ENCODE measurements at places on chromosomes 7 and 10.

DNA sequence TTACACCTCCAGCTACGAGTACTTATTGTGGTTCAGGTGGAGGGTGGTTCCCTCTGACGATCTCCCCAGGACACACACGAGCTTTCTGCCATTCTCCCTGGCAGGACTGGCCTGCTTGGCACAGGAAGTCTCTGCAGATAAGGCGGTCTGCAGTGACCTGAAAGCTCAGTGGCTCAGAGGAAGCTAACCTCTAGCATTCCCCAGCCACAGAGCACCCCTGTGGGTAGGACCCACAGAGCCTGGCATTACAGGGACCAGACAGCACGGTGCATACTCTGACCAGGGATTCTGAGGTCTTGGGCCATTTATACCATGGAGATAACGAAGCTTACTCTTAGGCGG is 1.9 kb upstream of the GPR146 start:
- no peak for DNase-seq

DNA sequence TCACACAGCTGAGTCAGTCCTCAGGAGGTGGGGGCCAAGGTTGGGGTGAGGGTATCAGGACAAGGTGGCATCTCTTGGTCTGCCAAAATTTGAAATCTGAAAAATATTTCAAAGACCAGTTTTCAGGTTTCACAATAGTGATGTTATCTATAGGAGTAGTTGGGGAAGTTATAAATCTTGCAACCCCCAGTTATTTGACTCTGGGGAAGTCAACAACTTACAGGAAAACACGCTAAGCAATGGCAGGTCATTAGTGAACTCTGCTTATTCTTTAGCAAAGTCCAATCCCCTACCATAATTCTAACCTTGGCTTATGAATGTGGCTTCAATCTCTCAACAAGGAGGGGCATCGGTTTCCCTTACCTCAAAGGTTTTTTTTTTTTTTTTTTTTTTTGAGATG is 94.9 kb downstream of the MARCHF5 start:
- no peak for DNase-seq

DNA sequence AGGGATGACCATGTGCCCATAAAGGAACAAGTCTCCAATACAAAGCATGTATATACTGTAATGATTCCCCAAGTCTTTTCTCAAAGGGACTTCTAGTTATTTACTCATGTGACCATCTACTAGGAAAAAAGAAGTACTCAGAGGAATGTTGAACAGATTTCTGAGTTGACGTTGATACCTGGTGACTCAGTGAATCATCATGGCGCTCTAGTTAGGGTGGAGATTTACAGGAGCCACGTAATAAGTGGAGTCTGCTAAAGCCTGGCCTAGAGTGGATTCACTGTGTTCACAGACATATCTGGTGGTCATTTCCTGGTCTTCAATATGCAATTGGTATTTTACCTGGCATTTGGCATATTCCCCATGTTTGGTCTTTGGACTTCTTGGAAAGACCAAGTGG is 302.2 kb upstream of the CACNA2D1 start:
- no peak for DNase-seq

DNA sequence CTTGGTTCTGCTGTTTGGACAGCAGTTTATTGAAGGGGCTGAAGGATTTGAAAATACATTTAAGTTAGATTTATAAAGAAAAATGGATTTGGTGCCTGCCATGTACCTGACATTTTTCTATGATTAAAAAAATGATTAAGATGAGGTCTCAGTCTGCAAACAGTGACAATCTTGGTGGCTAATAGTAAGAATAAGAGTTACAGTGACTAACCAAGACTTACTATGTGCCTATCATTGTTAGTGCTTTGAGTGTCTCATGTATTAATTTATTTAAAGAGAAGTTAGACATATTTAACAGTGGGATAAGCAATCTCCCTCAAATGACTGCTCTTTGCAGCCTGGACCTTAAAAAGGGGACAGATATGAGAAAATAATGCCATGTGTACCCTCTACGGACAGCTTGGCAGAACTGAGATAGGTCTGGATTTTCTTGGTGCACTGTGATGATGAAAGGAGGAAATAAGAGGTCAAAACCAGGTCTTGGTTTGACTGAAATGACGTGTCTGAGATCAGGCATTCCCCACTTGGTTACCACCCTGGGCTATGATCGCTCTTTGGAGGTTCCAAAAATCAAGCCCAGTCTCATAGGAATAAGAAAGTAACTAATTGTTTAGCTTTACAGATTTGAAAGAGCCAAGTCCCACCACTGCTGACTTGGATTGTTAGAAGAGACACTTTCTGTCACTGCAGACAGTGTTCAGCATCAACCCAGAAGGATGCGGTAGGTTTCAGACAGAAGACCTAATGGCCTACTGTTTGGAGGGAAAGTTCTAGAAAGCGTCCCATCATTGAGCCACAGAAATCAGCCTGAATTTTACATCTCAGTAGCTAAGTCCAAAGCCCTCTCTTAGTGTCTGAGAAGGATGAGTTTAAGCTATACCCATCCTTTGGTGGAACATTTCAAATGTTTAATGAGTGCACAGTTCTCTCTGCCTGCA is 2.1 kb downstream of the CASP7 start:
- DNase-seq, result no peak

GRCh38 chr10:44955413-44956070 is 4.1 kb upstream of the RASSF4 start:
- peak; percentile 12 for DNase-seq

DNA sequence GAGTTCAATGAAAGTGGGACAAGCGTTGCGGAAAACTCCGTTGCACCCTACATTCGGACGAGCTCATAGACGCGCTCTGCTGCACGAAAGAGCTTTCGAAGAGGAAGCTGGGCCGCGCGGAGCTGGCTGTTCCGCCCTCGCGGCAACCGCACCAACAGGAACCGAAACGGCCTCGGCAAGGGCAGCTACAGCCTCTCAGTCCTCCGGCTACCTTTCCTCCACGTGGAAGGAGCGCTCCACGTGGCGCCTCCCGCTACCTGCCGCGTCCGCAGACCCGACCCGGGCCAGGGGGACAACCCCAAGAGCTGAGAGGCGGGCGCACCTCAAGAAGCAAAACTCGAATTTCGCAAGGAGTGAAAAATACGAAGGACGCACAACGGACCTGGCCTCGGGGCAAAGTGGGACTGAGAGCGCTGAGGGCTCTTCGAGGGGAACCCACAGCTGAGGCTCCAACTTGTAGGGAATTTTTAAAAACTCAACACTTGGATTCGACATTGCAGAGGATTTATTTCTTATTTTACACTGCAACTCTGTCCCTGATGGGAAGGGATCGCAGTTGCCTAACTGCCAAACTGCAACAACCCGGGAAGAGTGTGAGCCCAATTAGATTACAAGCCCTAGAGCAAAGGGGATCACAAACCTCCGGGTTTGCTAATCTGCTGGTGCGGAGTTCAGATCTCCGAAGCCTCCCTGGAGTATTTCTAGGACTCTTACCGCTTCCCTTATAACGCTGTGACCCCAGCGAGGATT is 1.4 kb downstream of the HPSE2 start:
- no peak for DNase-seq

- no peak for DNase-seq
Observed at GRCh38 chr7:19351341-19352304, 206.4 kb upstream of the FERD3L start.

- DNase-seq, result no peak
Observed at GRCh38 chr10:33410096-33410859, 75.8 kb upstream of the NRP1 start.

DNA sequence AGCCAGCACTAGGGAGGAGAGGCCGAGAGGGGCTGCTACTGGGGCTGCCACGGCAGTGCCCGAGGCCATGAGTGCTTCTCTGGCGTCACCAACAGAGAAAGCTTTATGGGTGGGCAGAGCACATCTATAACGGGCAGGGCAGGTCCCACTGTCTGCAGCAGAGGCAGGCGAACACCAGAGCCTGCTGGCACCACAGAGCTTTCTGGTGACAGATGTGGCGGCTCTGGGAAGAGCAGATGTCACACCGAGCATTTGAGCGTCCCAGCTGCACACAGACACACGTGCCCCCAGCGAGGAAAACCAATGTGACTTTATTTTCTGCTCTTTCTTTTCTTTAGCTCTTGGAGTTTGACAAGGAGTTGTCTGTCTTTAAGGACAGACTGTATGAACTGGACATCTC is 20.5 kb downstream of the NKX6-2 start:
- DNase-seq, result no peak

GRCh38 chr10:33967606-33968120 is 633.2 kb upstream of the NRP1 start:
- no peak for DNase-seq

GRCh38 chr10:21278491-21279216 is 246.8 kb downstream of the SKIDA1 start:
- peak; percentile 30 for DNase-seq

DNA sequence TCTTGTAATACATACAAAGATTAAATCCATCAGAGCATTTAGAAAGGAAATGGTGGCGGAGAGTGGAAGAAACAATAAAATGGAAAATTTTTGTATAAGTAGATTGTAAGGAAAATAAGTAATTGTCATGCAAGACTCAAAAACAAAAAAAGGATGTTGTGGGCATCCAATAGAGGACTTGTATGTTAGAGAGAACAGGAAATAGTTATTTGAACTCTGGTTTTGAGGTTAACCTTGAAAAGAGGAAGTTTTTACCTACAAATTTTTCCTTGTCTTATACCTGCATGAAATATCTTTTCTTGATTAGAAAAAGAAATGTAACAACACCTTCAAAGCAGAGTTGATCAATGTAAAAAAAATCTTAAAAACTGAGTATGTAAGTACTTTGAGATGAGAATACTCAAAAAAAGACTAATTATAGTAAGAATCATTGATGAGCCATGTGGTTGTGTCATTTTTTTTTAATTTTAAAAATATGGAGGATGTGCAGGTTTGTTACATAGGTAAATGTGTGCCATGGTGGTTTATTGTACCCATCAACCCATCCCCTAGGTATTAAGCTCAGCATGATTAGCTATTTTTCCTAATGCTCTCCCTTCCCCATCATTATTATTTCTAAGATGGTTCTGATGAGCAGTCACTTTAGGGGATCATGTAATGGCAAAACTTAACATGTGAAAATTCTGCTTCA is 11.9 kb downstream of the TMEM106B start:
- DNase-seq, result no peak

DNA sequence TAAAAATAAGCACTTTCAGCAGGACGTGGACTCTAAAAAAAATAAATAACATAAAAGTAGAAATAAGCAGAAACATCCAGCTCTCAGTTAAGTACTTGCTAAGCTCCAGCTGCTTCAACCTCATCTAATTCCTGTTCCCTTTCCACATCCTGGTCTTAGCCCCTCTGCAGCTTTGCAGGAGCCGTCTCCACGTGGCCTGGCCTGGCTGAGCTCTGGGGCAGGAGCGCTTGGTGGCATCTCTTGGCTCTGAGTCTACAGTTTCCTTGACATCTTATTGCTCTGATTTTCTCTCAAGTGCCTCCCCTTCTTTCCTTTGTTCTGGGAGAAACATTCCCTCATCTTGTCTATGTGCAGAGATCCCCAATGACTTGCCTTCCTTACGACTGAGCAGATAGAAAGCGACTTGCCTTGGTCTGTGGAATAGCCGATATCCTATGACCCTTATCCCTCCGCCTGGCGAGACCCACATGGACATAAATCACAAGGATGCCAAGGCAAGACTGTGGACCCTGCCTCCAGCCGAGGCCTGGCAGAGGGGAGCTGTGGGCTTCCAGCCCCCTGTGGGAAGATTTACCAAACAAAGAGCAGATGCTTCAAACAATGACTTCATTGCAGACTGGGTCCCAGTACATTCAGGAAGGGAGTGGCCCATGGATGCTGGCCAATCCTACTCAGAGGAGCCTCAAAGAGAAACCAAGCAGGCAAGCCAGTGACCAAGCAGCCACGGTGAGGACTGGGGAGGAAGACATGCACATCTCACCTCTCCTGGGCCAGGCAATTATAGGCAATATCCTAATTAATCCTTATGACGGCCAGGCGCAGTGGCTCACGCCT is 61.9 kb downstream of the SPOCK2 start:
- no peak for DNase-seq

GRCh38 chr7:35035511-35035961 is 1.7 kb downstream of the DPY19L1 start:
- DNase-seq, result peak; percentile 24

GRCh38 chr10:132384618-132385388 is 12.2 kb upstream of the PWWP2B start:
- no peak for DNase-seq

- DNase-seq, result no peak
Observed at GRCh38 chr10:80201608-80202141, 3.7 kb downstream of the ANXA11 start.

GRCh38 chr10:117635826-117636225 is 93.3 kb downstream of the EMX2 start:
- no peak for DNase-seq

DNA sequence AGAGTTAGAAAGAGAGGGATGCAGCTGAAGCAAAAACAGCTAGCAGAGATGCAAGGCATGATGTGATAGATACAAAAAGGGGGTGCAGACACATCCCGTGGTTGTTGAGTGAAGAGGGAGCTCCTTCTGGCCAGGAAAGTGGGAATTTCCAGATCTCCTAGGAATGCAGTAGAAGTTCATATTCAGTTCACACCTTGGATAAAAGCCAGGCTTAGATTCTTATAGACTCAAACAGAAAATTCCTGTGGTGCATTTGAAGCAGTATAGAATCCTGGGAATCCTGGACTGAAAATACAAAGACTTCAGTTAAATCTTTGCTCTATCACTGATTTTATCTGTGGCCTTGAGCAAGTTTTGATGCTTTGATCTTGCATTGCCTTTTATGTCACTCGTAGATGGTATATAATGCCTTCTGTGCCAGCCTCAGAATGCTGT is 33.9 kb downstream of the SGPL1 start:
- DNase-seq, result no peak

DNA sequence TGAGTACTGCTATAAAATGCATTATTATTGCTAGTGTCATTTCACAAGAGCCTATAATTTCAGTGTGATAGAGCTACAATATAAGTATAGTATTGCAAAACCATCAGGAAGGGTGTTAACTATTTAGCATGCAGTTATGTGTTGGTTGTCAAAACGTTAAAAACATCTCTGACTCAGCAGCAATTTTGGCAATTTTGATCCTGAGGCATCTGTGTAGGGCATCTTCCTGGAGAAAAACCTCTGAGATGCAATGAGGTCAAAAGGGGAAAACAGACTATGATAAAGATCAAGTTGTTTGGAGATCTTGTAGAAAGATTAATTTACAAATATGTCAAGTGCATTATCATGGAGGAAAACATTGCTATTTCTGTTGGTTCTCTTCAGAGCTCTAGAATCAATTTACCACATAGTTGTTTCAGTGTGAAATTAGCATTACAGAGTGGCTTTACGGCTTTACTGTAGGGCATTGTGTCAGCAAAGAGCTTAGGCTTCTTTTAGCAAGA is 5.3 kb downstream of the CFTR start:
- DNase-seq, result no peak

- no peak for DNase-seq
Observed at GRCh38 chr10:4022473-4022872, 237.5 kb upstream of the KLF6 start.

- no peak for DNase-seq
Observed at GRCh38 chr7:21352540-21353387, 75.1 kb upstream of the SP4 start.

DNA sequence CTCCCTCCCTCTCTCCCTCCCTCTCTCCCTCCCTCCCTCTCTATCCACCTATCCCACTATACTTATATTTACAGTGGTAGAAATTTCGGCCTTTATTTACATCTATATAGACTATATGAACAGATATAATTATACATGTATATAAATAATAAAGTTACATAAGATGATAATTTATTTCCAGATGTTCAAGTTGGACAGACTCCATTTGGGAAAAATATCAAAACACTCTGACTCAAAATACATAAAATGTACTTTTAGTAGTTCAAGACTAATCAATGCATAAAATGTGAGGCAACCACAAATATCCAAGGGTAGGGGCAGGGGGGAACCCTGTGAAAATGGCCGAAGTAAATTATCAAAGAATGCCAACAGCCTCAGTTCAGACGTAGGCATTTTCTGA is 203.0 kb downstream of the FANK1 start:
- DNase-seq, result no peak

All from NCI-H446 treated with DMSO at 0.1 percent for 48 hours (cell line).